Endothelial cell (in vitro differentiated cells): ENCODE measurements at places on chromosomes 3 and 15.

DNA sequence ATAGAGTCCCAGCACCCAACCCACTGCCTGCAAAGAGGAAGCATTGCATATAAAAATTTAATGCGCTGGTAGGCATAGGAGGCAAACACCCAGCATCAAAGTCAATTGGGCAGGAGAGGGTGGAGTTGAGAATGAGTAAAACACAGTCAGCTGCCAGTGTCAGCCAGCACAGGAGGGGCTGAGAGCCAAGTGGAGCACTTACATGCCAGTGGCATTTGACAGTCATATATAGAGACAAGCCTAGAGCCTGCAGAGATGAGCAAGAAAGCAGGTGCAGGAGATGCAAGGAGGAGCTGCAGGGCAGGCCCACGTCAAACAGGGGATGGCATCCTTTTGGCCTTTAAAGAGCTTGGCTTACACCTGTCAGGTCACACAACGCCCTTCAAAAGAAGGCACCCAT, 27.6 kb upstream of the ZFAND6 start:
- no peaks in the 10 kb centered on the region for H3K36me3 ChIP-seq
- H3K4me1 ChIP-seq: peaks cover 37% of the 10 kb centered on the region
- H3K27ac ChIP-seq: no peak overlapping the region
- no peak overlapping the region for H3K4me3 ChIP-seq

DNA sequence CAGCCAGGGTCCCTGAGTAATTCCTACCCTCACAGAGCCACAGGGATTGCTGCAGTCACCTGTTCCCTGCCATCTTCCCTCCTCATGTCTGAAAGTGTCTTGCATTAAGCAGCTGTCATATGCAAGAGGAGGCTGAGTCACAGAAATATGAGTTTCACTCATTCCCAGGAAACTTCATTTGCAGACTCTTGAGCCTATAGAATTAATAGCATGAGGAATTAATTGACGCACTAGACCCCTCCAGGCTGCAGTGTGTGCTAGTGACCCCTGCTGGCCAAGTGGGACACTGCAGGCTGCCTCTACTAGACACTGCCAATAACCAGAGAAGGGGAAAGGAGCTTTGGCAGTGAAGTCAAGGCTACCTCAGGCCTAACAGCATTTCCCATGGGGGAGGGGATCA, 50.6 kb upstream of the SLC6A1 start:
- peaks cover 7% of the 10 kb centered on the region for H3K27me3 ChIP-seq
- DNase-seq: peak; percentile 37

DNA sequence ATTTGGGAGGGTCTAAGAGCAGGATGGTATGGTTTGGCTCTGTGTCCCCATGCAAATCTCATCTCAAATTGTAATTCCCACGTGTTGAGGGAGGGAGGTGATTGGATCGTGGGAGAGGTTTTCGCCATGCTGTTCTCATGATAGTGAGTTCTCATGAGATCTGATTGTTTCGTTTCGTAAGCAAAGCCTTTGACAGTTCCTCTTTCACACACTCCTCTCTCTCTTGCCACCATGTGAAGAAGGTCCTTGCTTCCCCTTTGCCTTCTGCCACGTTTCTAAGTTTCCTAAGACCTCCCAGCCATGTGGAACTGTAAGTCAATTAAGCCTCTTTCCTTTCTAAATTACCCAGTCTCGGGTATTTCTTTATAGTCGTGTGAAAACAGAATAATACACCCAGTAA, 553.7 kb downstream of the TAFA4 start:
- H3K4me3 ChIP-seq: no peak overlapping the region
- no peak for DNase-seq
- no peak overlapping the region for H3K27ac ChIP-seq
- H3K27me3 ChIP-seq: peaks cover 3% of the 10 kb centered on the region
- H3K4me1 ChIP-seq: peaks cover 2% of the 10 kb centered on the region
- H3K36me3 ChIP-seq: no peaks in the 10 kb centered on the region

DNA sequence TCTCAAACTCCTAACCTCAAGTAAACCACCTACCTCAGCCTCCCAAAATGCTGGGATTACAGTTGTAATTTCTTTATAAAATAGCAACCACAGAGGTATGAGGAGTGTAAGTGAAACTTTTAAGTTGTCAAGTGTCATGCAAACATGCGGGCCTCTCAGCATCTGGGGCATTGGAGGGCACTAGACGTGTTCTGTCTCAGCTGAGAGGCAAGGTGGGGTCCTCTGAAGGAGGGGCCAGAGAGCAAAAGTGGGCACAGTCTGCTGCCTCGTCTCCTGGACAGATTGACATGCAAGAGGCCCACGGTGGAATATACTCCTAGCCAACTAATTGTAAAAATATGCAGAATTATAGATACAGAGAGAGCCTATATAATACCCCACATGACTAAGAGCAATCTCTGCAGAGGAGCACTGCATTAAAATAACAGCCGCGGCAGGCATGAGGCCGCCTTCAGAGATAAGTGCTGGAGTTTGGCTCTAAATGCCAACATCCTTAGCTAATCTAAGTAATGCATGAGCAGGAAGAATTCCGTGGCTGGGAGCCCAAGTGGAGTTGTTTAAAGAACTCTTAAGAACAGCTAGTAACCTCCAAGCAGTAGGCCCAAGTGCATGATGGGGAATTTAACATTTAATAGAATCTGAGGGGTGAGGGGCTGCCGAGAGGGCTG, 87.8 kb upstream of the RNU6-1 start:
- no peak for DNase-seq
- H3K36me3 ChIP-seq: peaks cover 4% of the 10 kb centered on the region
- H3K27ac ChIP-seq: no peak overlapping the region
- no peak overlapping the region for H3K4me3 ChIP-seq
- peaks cover 12% of the 10 kb centered on the region for H3K4me1 ChIP-seq

- no peak overlapping the region for H3K27ac ChIP-seq
- H3K27me3 ChIP-seq: no peaks in the 10 kb centered on the region
- H3K4me3 ChIP-seq: no peak overlapping the region
- no peak for DNase-seq
These were observed 390.4 kb downstream of the MCTP2 start for GRCh38 chr15:94621736-94622135.

- H3K27ac ChIP-seq: no peak overlapping the region
- no peak overlapping the region for H3K4me3 ChIP-seq
- DNase-seq: no peak
- H3K27me3 ChIP-seq: peaks cover 8% of the 10 kb centered on the region
- H3K36me3 ChIP-seq: no peaks in the 10 kb centered on the region
These were observed 7.0 kb upstream of the STRA6 start for GRCh38 chr15:74209560-74209958.

DNA sequence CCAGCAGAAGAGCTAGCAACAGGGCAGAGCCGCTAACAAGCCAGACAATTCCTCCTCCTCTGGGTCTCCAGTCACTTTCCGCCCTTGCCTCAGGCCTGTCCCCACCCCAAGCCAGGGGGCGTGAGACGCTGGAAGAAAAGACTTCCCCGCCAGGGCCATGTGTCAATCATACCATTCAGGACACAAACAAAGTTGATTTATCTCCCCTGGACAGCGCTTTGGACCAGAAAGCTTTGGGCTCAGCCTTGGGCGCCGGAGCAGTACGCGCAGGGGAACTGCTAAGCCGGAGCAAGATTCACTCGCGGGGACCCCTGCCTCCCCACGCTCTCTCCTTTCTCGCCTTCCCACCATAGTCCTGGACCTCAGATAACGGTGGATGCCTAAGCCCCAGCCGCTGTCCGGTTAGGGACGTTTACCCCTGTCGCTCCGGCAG, 479 bp downstream of the LRRC2 start:
- peak overlapping the region; percentile 44 for H3K27ac ChIP-seq
- DNase-seq: peak; percentile 42
- H3K27me3 ChIP-seq: peaks cover 2% of the 10 kb centered on the region
- H3K4me3 ChIP-seq: peak overlapping the region; percentile 90

GRCh38 chr15:39782441-39783138, at the start of gene FSIP1:
FSIP1 (minus strand) TSS chr15:39782841; CDS start chr15:39776524, 6,317 bp downstream.
- peak within 1 kb of the TSS; percentile 90 for H3K4me3 ChIP-seq
- peaks cover 5% of the 10 kb centered on the region for H3K27me3 ChIP-seq
- no peaks in the 10 kb centered on the region for H3K36me3 ChIP-seq
- peaks cover 32% of the 10 kb centered on the region for H3K4me1 ChIP-seq
- DNase-seq: peak; percentile 96
- H3K27ac ChIP-seq: peak within 1 kb of the TSS; percentile 96

DNA sequence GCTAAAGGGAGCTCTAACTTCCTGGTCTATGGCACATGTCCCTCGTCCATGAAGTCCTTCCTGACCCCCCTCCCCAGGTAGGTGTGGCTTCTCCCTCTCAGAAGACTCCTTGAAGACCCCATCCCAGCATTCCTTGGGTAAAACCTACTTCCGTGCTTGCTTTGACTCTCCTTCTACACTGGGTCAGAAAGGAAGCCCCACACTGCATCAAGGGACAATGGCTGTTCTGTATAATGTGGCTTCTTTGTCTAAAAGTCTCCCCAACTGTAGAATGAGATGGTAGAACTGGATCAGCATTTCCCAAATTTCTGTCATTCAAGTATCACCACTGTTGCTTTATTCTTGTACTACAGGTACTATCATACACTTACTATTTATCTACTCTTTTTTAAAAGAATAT, 3.9 kb upstream of the DNAJA4 start:
- peaks cover 2% of the 10 kb centered on the region for H3K4me1 ChIP-seq
- H3K27ac ChIP-seq: no peak overlapping the region
- H3K36me3 ChIP-seq: no peaks in the 10 kb centered on the region
- no peak for DNase-seq
- H3K27me3 ChIP-seq: peaks cover 5% of the 10 kb centered on the region
- H3K4me3 ChIP-seq: no peak overlapping the region

DNA sequence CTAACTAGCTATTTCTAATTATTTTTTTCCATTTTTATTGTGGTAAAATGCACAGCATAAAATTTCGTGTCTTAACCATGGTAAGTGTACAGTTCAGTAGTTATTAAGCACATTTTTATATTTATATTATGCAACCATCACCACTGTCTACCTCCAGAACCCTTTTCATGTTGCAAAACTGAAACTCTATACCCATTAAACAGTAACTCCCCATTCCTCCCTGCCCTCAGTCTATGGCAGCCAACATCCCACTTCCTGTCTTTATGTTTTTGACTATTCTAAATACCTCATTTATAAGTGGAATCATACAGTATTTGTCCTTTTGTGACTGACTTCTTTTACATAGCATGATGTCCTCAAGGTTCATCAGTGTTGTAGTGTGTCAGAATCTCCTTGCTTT, 25.5 kb downstream of the SLC35A5 start:
- peaks cover 13% of the 10 kb centered on the region for H3K36me3 ChIP-seq
- H3K4me1 ChIP-seq: peaks cover 13% of the 10 kb centered on the region
- DNase-seq: no peak
- H3K4me3 ChIP-seq: no peak overlapping the region

DNA sequence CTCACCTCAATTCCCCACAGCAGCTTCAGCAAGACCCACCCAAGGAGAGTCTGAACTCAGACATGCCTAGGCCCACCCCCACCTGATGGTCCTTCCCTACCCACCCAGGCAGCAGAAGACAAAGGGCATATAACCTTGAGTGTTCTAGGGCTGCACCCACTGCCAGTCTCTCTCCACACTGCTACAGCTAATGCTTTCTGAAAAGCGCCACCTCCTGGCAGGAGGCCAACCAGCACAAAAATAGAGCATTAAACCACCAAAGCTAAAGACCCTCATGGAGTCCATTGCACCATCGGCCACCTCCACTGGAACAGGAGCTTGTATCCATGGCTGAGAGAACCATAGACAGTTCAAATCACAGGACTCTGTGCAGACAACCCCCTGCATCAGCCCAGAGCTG, 11.3 kb upstream of the RPL39L start:
- no peaks in the 10 kb centered on the region for H3K27me3 ChIP-seq
- no peaks in the 10 kb centered on the region for H3K4me1 ChIP-seq
- H3K4me3 ChIP-seq: no peak overlapping the region
- peaks cover 8% of the 10 kb centered on the region for H3K36me3 ChIP-seq

DNA sequence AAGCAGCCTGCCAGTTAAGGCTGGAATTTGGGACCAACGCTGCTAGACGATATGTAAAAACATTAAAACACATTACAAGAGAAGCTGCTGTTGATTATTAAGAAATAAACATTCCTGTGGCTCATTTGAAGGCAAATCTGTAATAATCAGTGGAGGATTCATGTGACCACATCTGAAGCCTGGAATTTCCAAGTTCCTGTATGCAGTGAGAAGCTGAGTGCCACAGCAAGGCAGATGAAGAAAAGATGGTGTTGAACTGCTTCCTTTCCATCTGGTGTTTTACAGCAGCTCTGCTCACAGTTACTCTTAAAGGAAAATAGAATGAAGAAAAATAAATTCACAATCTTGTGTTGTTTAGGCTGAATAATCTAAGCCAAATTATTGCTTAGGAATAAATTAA, 139.3 kb upstream of the ROBO2 start:
- no peaks in the 10 kb centered on the region for H3K4me1 ChIP-seq
- no peaks in the 10 kb centered on the region for H3K27me3 ChIP-seq
- DNase-seq: no peak
- H3K36me3 ChIP-seq: no peaks in the 10 kb centered on the region
- H3K4me3 ChIP-seq: no peak overlapping the region

- no peak for DNase-seq
- peaks cover 22% of the 10 kb centered on the region for H3K36me3 ChIP-seq
- no peak overlapping the region for H3K4me3 ChIP-seq
- no peaks in the 10 kb centered on the region for H3K27me3 ChIP-seq
- H3K4me1 ChIP-seq: no peaks in the 10 kb centered on the region
These were observed 30.4 kb downstream of the ATG3 start for GRCh38 chr3:112531358-112531781.

- peaks cover 17% of the 10 kb centered on the region for H3K27me3 ChIP-seq
- H3K27ac ChIP-seq: no peak overlapping the region
- H3K4me1 ChIP-seq: peaks cover 12% of the 10 kb centered on the region
- H3K4me3 ChIP-seq: no peak overlapping the region
These were observed 6.7 kb downstream of the IDH2 start for GRCh38 chr15:90095521-90095959.

DNA sequence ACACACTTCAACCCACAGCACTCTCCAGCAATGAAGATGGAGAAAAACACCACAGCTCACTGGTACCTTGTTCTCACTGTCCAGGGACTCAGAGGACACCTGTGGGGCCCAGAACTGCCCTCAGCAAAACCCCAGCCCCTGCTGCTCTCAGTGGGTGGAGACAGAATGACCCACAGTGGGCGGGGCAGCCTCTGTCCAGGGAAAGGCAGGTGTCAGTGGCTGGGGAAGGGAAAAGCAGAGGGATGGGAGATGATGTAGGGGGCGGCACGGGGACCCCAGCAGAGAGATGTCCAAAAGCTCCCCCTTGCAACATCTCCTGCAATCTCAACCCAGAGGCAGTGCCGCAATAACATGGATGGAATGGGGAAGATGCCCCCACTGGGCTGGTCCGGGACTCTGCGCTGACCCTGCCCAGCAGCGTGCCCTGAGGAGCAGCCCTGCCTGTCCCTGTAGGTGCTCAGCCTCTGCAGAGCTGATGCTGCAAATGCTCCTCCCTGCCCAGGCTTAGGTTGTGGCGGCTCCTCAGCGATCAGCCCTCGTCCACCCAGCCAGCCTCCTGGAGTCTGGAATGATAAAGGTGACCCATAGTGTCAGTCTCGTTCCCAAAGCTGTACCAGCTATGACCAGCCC, 193.9 kb downstream of the XXYLT1 start:
- no peak overlapping the region for H3K4me3 ChIP-seq
- H3K4me1 ChIP-seq: peaks cover 25% of the 10 kb centered on the region
